ENCODE measurements at places on chromosomes 7 and 10.

- no peak for DNase-seq
Observed at GRCh38 chr10:68111584-68111983, 2.3 kb downstream of the MYPN start.

- no peak for DNase-seq
Observed at GRCh38 chr7:15557686-15558085, 4.1 kb downstream of the AGMO start.

DNA sequence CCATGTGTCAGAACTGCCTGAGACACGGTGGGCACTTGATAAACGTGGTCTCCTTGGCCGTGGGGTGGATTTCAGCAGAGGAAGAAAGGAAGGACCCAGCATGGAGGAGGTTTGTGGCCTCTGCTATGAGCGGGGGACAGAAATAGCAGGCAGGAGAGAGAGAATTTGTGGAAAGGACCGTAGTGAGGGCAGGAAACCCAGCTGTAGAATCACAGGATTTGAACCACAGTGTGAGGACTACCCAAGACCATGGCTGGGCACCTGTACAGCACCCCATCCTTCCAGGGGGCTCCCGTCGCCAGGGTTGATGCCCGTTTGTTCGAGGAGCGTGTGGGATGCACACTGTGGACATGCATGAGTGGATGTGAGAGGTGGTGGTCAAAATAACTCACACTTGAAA, 183.4 kb downstream of the PTPN20 start:
- DNase-seq, result no peak

DNA sequence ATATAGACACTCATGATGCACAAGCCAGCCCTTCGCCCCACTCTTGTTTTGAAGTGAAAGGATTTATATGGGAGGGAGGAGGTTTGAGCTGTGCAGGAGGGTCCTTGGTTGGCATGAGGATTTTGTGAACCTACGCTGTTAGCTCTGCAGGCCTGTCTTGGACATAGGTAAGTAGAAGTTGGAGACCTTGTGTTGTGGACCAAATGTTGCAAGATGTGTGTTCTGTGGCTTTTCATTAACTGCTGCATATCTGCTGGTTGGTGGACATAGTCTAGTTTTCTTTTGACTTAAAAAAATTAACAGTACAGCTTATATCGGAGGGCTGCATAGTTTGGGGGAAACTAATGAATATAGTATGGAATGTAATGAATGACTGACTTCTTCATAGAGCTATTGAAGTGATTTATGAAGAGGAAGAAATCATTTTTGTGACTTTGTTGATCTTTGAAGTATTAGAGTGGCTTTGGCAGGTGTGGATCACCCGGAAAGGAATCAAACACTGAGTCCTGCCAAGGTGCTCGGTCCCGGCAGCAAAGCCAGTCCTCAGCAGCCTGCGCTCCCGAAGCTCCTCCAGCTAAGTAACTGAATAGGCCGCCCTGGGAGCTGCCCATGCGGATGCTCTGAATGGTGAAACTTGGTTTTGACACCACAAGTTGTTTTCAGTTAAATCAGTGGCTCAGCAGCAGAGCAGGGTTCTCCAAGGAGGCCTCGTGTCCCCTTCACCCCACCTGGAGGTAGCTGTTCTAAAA, 3.2 kb downstream of the MGMT start:
- DNase-seq, result no peak

DNA sequence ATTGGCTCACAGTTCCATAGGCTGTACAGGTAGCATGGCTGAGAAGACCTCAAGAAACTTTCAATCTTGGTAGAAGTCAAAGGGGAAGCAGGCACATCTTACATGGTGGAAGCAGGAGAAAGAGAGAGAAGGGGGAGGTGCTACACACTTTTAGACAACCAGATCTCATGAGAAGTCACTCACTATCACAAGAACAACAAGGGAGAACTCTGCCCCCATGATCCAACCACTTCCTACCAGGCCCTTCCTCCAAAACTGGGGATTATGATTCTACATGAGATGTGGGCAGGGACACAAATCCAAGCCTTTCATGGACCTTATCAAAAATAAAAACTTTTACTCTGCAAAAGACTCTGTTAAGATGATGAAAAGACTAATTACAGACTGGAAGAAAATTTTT, 183.2 kb upstream of the TRIM24 start:
- no peak for DNase-seq

DNA sequence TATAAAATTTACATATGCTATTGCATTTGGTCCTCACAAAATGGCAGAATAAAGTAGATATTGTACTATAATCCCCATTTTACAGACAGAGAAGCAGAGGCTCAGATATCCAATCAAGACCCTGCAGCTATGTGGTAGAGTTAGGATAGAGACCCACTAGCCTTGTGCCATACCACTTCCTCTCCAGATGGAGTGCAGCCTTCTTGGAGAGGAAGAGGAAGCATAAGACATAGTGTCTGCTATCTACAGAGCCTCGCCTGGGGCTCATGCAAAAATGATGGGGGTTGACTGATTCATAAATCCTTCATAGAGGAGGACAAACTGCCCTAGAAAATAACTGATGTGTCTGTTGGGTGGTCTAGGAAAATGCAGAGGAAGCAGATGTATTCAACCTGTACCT, 447.3 kb downstream of the KCNMA1 start:
- no peak for DNase-seq

GRCh38 chr7:32564542-32564941, 69.3 kb downstream of the AVL9 start:
- no peak for DNase-seq

DNA sequence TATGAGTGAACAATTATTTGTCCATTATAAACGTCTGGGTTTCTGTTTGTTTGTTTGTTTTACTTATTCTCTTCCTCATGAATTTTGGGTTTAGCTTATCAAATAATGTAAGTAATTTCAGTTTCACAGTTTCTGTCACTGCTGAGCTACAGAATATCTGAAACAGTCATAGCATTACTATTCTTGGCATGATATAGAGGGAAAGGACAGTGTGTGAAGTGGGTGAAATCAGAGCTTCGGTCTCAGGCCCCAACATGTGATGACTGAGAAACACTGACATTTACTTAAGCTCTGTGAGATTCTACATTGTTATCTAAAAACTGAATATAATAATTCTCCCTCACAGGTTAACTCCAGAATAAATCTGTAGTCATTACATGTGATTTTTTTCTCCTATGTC, 8.8 kb upstream of the OR6V1 start:
- DNase-seq, result no peak

DNA sequence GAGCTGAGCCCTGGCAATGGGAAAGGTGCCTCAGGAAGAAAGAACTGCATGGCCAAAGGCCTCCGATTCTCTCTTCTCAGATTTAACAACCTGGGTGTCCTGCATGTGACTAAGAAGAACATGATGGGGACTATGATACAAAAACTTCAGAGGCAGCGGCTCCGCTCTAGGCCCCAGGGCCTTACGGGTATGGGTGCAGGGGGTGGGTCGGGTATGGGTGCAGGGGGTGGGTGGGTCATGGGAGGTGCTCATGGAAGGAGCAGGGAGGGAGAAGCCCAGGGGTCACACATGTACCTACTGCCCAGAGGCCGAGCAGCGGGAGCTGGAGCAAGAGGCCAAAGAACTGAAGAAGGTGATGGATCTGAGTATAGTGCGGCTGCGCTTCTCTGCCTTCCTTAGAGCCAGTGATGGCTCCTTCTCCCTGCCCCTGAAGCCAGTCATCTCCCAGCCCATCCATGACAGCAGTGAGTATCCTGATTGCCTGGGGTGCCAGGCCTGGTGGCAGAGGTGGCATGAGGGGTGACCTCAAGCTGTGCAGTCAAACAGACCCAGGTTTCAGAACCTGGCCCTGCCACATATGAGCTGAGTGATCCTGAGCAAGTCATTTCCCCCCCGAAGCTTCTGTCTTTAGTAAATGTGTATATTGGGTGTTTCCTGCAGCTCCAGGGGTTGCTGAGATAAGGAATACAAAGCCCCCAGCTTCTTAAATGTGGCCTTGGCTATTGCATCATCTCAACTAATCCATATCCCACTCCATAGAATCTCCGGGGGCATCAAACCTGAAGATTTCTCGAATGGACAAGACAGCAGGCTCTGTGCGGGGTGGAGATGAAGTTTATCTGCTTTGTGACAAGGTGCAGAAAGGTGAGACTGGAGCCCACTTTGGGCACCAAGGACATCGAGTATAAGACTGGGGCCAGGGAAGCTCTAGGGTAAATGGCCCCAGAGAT, 2.0 kb downstream of the NFKB2 start:
- DNase-seq, result no peak

GRCh38 chr10:25388188-25388861, 213.5 kb downstream of the GPR158 start:
- no peak for DNase-seq

- DNase-seq, result no peak
Observed at GRCh38 chr7:116862951-116863670, 724 bp downstream of the CAPZA2 start.

DNA sequence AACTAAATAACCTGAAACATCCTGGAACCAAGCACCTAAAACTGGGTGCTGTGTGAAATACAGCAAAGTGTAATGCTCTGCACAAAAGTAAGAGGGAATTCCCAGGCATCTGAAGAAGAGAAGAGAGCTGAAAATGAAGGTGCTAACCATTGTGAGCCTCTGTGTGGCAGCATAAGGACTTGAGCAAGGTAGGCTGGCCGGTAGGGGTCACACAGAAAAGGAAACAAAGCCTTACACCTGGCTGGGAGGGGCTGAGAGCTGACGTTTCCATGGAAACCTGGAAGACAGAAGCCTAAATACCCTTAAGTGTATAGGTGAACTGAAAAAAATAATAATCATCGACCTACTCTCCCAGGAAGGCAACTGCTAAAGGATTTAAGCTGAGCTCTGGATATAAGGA, 48.6 kb downstream of the CUL1 start:
- no peak for DNase-seq

DNA sequence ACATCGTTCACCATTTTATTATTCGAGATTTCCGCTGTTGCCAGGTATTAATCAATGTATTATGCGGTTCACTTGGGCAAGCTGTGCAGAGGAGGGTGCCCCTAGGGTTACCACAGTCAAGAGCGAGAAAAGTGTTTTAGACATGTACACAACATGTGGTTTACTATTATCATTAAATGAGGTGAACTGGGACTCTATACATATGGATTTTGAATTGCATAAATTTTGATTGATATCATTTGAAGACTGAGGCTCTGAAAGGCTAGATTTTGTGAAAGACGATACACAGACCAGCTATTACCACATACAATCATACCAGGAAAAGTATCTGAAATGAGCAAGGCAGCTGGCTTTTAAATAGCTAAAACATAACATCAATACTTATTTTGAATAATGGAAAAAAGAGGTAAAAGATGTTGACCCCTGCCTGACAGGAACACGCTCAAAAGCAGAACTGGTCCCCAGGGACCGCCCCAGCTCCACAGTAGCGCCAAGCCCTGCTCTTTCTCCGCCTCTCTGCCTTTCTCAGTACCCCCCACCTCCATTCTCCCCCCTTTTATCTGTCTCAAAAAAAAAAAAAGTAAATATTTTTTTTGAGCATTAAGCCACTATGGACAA, 413.4 kb upstream of the MKI67 start:
- no peak for DNase-seq

DNA sequence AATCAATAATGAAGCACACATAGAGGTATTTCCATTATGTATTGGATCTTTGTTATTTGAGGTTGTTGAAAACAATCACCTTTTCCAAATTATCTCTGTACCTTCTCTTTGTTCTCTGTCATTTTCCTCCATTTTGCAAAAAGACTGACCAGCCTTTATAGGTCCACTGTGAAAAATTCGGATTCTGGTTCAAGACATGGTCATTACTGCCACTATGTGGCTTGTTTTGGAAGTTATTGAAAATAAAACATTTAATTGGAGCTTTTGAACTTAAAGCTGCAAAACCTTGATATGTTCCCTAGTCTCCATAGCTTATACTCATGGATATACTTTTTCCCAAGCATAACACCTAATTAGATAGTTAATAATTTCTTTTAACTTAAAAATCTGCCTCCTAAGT, 1094.4 kb downstream of the NRG3 start:
- no peak for DNase-seq

- no peak for DNase-seq
Observed at GRCh38 chr10:28858646-28859045, 181.3 kb downstream of the BAMBI start.

DNA sequence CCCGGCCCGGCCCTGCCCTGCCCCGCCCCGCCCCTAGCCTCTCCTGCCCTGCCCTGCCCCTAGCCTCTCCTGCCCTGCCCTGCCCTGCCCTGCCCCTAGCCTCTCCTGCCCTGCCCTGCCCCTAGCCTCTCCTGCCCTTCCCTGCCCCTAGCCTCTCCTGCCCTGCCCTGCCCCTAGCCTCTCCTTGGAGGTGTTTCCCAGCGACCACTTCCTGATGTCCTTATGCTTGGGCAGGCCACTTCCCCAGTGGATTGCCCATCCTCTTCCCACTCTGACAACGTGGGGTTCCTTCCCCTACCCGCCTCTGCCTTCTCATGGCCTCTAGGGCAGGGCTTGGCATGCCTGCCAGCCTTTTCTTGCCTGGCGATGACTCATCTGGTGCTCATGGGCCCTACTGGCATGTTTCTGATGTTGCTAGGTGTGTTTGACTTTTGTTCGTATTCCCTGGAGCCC, 21.2 kb downstream of the PRXL2A start:
- no peak for DNase-seq

DNA sequence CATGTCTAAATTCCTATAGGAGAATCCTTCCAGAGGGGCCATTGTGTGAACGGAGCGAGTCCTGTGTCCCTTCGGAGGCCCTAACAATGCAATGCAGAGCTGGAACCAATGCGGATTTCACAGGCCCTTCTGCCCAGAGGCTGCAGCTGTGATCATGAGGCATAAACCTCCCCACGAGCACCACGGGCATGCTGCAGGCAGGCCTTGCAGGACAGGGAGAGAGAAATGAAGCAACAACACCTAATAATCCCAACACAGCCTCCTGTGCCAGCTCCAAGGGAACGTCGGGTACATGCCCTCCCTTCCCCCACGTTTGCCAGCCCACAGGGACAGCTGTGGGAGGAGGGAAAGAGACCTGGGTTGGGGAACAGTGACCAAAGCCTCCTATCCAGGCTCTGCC, 74.4 kb downstream of the TNS3 start:
- no peak for DNase-seq

GRCh38 chr7:99253369-99253768, 19.3 kb upstream of the MYH16 start:
- no peak for DNase-seq

DNA sequence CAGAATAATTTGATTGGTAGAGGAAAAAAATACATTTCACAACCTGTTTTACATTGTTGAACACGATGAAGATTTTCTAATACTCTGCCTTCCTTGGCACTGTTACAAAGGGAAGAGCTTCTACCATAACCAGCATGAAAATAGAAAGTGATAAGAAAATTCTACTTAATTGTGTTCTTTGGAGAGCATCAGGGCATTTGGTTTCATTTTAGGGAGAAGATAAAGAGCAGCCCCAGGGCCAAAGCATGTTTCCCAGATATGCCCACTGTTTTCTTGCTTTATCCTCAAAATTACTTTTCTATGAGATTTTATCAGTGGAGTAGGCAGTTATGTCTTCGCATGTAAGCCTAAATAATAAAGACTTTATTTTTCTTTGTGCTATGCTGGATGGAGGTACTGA, 9.5 kb downstream of the CHRM2 start:
- DNase-seq, result no peak

DNA sequence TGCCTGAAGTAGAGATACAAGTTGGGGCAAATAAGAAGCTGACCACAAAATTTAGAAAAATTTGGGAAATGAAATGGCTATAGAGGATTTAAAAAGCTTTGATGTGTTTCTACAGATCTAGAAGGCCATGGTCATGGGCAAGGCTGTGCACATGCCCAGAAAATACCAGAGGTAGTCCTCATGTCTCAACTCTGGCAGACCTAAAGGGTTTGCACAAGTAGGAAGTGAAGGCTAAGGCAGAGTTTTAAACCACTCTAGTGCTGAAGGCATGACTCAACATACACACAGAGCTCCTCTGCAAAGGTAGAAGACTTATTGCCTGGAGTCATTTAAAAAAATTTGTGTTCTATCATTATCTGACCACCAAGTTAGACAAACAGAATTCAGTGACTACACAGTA, 364.6 kb downstream of the CCSER2 start:
- DNase-seq, result no peak

Measured in stimulated activated CD4-positive, alpha-beta T cell treated with anti-CD3 and anti-CD28 coated beads, TNF-alpha, amount 100 ng/mL, for 24 hours (primary cell).